Suppressor macrophage (primary cell): ENCODE measurements at places on chromosomes 1 and 21.

- DNase-seq: no peak
These were observed 8.1 kb downstream of the KRTAP21-3 start for GRCh38 chr21:30710499-30710898.

DNA sequence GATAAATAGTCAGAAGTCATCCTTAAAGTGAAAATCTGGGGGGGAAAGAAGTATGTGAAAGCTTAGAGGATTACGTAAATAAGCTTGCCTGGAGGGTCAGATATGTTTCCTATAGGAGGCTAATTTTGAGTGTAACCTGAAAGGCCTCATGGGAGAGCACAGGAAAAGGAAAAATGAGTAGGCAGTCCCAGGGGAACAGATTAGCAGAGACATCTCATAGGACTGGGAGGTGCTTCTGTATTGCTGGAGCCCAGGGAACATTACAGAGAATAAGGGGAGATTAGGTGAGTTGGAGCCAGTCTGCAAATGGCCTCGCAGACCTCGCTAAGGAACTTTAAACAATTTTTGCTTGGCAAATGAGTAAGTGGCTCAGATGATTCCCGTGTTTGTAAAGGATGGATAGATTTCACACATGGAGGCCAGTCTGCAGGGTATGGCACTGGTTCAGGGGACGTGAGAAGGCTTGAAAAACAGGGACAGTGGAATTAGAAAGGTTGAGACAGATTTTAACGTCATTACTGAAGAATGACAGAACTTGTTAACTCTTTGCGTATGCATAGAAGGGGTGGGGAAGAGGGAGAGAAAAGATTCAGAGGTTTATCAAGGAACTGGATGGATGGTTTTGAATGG is 149.1 kb downstream of the GREM2 start:
- DNase-seq: no peak

GRCh38 chr1:55997536-55997935 is 581.8 kb downstream of the PLPP3 start:
- DNase-seq: no peak

- no peak for DNase-seq
These were observed 19.4 kb downstream of the PLEKHA6 start for GRCh38 chr1:204340081-204340889.
